ENCODE measurements at places on chromosomes 7 and 10.

- DNase-seq = no peak
These were observed 159.6 kb downstream of the PARD3 start for GRCh38 chr10:34655286-34656170.

DNA sequence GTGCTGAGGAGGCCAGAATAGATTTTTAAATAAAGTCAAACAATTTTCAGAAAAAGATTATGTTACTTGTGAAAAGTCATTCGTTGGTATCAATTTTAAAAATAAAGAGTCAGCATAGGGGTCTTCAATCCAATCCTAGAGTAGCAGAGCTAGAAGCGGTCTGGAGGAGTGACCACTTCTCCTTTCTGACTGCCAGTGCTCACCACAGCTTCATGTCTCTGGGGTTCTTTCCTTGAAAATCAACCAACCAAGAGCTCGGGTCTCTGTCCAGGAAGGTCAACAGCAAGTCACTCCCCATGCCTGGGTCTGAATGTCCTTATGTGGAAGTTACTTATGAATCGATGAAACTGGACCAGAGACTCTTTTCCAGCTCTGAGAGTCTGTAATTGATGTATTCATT lies 14.3 kb downstream of the PTPRN2 start:
- no peak for DNase-seq

DNA sequence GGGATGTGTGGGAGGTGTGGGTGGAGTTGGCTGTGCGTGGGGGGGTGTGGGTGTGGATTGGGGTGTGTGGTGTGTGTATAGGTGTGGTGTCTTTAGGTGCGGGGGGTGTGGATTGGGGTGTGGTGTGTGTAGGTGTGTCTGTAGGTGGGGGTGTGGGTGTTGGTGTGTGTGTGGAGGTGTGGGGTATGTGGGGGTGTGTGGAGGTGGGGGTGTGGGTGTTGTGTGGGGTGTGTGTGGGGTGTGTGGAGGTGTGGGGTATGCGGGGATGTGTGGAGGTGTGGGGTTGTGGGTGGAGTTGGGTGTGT lies 33.9 kb downstream of the SPDYE17 start:
- no peak for DNase-seq

DNA sequence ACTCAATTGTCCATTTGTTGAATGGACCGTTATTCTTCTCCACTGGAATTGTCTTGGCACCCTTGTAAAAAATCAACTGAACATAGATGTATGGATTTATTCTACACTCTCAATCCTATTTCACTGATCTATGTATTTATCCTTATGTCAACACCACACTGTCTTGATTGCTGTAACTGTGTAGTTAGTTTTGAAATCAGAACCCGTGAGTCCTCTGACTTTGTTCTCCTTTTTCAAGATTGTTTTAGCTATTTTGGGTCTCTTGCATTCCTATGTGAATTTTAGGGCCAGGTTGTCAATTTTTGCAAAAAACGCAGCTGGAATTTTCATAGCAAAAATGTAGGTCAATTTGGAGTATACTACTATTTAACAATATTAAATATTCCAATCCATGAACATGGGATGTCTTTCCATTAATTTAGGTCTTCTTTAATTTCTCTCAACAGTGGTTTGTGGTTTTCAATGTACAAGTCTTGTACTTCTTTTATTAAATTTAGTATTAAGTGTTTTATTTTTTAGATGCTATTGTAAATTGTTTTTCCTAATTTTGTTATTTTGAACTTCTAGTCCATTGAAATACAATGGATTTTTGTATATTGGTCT lies 10.0 kb downstream of the CAMK2B start:
- no peak for DNase-seq

DNA sequence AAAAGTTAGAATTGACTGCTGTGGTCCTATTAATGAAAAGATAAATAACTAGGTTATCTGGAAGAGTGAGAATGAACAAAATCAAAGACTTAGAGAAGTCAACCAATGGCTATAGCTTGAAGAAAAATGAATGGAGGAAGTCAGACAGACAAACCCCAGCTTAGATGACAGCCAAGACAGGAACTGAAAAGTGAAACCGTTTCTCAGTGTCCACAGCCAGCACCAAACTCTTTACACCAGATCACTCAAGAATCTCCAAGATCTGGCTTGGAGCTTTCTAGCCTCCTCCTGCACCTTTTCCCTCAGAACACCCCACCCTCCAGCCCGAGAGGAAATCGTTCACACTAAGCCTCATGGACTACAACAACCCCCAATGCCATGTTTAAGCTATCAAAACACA lies 167.0 kb downstream of the SFMBT2 start:
- DNase-seq = no peak

DNA sequence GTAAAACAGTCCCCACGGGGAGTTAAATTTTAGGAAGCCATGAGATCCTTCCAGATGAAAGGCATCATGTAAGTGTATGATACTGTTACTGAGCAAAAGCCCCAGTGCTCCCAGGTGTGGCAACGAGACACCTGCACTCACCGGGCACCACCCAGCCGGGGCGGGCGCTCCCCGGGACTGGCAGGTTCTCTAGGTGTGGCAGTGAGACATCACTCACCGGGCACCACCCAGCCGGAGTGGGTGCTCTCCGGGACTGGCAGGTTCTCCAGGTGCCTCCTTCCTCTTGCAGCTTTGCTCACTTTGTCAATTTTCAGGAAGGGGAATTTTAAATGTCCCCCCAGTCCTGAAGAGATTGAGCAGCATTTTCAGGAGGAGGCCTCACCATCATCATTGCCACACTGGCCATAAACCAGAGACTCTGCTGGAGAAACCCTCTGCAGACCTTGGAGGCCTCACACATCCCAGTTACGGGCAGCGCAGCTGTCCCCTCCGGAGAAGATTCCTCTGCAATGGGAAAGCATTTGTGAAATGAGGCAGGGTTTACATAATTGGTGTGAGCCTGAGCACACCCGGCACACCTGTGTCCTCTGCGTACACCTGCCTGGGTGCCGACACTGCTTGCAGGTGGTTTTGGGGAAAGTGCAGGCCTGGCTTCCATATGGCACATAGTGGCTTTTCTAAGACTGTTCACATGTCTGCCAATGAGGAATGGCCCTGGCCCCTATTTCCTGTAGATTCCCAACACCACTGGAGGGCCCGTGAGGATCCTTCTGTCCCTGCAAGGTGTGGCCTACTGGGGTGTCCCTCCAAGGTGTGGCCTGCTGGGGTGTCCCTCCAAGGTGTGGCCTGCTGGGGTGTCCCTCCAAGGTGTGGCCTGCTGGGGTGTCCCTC lies 191.4 kb downstream of the EBF3 start:
- no peak for DNase-seq

- no peak for DNase-seq
These were observed 57.0 kb downstream of the CELF2 start for GRCh38 chr10:11074536-11075267.

DNA sequence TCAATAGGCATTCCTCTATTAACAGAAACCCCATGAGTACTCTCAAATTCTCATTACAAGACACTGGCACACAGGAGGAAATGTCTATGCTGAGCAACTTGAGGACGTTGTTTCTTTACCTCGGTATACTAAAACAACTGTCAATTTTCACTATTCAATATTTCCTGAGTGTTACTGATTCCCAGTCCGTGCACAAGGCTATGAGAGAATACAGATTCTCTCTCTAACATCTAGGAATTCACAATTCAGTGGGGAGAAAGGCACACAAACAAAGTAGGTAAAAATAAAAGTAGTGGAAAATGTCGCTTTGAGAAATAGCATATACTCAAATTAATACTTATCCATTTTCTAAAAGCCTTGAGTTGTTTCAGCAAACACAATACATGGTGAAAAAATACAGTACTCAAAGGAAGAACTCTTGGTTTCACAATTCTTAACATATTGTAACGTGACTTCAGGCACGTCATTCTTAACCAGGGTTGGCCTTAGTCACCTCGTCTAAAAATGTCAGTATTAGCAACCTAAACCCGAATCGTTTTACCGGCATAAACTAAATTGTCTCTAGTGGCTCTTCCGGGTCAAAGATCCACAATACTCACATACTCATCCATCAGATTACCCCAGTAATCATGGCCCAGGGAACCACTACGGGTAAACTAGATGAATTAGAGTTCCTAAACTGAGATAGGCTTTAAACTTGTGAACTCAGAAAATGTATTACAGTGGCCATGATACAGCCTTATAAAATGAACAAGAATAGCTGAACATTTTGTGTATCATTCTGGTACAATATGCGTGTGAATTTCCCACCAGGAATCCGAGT lies 1.5 kb downstream of the IPMK start:
- no peak for DNase-seq

DNA sequence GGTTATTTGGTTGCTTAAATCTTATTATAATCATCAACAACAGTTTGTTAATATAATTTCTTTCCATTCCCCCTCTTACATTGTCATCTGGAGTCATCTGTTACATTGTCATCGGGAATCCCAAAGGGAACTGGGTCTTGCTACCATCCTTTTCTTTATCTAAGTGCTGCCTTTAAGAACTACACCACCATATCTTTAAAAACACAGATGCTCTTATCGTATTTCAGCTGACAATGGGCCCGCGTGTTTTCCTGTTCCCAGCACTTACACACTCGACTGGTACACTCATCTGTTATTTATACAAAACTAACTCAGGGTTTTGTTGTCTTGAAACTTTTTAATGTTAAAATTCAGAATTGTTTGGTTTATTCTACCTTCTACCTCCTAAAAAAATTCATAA lies 256.2 kb upstream of the MGMT start:
- no peak for DNase-seq

DNA sequence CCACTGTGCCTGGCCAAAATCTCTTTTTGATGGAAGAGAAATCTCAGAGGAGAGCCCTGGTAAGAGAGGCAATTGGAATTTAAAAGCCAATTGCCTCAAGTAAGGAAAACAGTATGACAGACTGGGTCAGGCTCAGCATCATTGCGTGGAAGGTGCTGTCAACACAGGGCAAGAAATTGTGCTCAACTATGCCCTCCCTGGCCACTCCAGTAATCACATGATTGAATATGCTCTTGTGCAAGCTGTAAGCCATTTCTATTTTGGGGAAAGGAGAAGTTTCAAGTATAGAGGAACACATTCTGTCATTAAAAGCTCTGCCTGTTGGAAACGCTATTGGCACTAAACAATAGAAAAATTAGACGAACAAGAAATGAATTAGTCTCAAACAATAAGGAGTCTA lies 1127.7 kb downstream of the REEP3 start:
- no peak for DNase-seq

- no peak for DNase-seq
These were observed 118.7 kb downstream of the RALA start for GRCh38 chr7:39741942-39742623.

- no peak for DNase-seq
These were observed 9.6 kb downstream of the KAZALD1 start for GRCh38 chr10:101071267-101071884.

GRCh38 chr10:30062582-30062981 lies 3.2 kb upstream of the JCAD start:
- DNase-seq = no peak

DNA sequence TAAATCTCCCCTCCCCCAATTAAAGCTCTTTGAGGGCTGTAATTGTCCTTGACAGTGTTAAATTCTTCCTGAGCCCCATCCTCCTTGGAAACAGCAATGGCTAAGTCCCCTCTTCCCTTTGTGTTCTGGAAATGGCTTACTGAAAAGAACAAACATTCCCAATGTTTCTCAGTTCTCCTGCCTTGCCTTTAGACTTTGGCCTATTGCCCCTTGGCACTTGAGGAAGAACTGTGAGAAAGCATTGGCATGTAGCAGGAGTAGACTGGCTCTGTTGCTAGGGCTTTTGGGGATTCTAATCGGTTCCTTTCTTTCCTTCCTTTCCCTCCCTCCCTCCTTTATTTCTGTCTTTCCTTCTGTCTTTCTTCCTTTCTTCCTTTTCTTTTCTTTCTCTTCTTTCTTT lies 463.3 kb upstream of the PODXL start:
- no peak for DNase-seq

- DNase-seq = no peak
These were observed 527.1 kb upstream of the FOXK1 start for GRCh38 chr7:4154882-4155535.

GRCh38 chr7:94580601-94581000 lies 71.0 kb downstream of the CASD1 start:
- DNase-seq = peak; percentile 14

DNA sequence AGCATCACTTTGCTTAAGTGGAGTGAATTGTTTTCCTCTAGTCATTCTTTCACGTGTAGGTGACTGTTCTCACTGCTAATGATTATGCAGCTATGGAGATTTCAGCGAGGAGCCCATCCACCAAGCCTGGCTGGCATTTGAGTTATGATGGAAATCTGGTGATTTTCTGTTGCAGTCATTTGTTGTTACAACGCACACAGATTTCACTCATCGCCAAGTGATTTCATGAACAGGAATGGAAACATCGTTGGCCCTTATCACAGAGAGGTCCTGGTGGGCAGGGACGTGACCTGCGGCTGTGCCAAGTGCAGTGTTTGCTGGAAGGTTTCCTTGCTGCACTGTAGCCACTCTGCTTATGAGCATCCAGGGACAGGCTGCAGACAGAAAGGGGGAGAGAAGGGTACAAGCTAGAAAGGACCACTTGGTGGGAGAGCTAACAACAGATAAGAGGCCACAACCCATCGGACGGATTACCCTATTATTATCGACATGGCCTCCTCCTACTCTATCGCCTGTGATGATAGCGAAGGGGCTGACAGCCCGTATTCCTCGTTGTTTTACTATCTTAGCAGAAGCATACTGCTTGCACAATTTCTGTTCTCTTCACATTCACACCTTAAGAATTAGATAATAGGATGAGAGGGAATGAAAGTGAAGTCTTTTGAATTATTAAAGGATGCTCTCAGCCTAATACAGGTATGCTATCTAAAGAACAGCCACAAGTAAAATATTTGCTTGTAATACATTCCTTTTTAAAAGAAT lies 99.0 kb upstream of the PITRM1 start:
- no peak for DNase-seq

DNA sequence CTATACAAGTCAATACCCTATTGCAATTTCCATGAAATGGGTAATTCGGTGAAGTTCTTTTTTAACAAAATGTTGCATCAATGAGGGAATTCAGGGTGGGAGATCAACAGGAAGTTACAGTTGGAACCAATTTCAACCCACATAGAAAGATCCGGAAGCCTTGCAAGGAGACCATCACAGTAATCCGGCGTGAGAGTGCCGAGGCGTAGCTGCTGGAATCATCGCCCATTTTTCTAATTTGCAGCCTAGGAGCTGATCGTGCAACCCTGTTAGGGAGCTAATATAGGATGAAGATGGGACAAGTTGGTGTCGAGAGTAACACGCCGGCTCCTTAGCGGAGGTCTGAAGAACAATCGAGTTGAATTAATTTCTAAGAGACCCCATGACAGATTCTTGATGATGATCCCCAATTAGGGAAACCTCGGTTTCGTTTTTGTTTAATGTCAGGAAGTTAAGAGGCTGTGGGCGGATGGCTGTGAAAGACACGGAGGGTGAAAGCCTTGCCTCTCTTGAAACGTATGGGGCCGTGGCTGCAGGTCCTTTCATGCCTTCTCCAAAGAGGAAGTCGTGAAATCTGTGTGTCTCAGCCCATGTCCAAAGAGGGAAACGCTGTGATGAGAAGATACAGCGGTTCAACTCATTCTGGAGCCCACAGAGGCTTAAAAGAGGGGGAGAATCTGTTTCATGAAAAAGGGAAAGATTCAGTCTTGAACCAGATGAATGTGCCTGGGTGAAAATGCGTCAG lies 51.2 kb upstream of the CARD11 start:
- DNase-seq = no peak

All from SW 1271 (cell line).